ENCODE measurements at places on chromosomes 11 and 22.

- DNase-seq: no peak
Observed at GRCh38 chr11:11553573-11553972, 68.2 kb downstream of the GALNT18 start.

- no peak for DNase-seq
Observed at GRCh38 chr22:45834241-45834640, 142.7 kb downstream of the WNT7B start.

- DNase-seq: no peak
Observed at GRCh38 chr11:20068691-20069090, 91.6 kb downstream of the DBX1 start.

- DNase-seq: no peak
Observed at GRCh38 chr11:47099214-47099917, 77.3 kb downstream of the ARFGAP2 start.

Data from NCI-H1417 treated with DMSO at 0.1 percent for 48 hours (cell line).